ENCODE measurements at places on chromosomes 6 and 20.

- DNase-seq = no peak
Measured at GRCh38 chr20:55741801-55742200, 263.5 kb downstream of the CBLN4 start.

DNA sequence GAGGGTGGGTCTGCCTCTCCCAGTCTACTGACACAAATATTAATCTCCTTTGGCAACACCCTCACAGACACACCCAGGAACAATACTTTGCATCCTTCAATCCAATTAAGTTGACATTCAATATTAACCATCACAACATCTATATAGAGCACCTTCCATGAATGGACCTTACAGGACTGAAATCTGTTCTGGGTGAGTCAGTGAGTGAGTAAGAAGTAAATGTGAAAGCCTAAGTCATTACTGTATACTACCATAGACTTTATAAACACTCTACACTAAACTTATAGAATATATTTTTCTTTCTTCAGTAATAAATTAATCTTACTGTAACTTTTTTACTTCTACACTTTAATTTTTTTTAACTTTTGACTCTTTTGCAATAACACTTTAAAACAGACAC is 993.8 kb upstream of the MAP3K7 start:
- no peak for DNase-seq

DNA sequence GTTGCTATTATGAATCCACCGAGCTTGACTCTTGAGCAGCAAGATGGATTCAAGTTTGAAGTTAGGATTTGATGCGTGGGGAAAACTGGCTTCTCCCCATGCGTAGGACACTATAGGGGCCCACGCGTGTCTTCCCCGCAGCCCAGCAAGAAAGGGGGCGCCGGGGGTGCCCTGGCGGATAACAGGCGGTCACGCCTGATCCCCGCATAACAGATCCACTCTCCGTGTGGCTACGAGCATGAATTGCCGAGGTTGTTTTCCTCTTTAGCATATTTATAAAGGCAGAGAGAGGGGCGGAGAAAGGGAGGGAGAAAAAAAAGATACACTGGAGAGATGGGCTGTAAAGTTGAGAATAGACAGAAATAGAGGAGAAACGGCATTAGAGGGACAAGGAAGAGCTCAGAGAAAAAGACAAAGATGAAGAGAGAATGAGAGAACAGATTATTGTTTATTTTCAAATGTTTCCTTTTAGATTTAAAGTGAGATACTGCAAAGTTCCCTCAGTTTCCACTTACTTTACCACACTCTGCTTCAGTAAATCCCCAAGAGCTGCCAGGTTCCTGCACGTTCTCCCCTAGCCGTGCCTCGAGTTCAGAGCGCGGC is 32.0 kb downstream of the TFAP2A start:
- no peak for DNase-seq

GRCh38 chr6:29632789-29633533 is at the start of gene GABBR1:
TSS of gene GABBR1 (minus strand) at chr6:29633183. CDS start at chr6:29632385, 798 bp downstream.
- DNase-seq = no peak

All from SIG-M5 (cell line).